ENCODE measurements at places on chromosomes 2 and 18.

DNA sequence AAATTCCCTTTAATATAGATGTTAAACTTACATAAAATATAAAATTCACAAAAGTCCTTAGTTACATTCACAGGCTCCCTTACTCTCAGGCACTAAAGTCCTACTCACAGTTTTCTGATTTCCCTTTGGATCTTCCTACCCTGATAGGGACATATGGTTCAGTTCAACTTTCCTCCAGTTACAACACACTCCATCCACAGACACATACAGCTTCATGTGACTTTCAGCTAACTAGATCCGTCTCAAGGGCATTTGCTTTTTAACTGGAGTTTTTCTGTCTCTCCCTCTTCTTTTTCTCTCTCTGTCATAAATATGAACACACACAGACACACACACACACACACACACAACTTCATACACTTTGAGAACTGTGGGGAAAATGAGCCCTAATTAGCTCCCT, 419.2 kb downstream of the LRP1B start:
- no peak for DNase-seq

DNA sequence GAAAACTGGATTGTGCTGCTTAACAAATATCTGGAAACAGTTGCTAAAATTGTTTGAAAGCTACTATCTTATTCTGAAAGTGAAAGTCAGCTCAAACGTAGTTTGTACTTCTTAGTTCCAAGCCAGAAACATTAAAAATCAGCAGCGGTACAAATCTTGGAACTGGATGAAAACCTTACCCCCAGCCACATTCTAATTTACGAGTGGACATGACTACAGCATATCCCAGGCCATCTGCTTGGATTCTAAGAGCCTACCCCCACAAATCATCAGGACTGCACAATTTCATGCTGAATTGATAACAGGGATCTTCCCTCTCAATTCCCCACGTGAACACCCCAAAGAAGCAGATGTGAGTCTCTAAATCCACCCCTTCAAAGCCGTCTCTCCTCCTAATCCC, 158.7 kb upstream of the NCKAP5 start:
- no peak for DNase-seq

- no peak for DNase-seq
These were observed 189.9 kb downstream of the UBE2E3 start for GRCh38 chr2:181170256-181170655.

DNA sequence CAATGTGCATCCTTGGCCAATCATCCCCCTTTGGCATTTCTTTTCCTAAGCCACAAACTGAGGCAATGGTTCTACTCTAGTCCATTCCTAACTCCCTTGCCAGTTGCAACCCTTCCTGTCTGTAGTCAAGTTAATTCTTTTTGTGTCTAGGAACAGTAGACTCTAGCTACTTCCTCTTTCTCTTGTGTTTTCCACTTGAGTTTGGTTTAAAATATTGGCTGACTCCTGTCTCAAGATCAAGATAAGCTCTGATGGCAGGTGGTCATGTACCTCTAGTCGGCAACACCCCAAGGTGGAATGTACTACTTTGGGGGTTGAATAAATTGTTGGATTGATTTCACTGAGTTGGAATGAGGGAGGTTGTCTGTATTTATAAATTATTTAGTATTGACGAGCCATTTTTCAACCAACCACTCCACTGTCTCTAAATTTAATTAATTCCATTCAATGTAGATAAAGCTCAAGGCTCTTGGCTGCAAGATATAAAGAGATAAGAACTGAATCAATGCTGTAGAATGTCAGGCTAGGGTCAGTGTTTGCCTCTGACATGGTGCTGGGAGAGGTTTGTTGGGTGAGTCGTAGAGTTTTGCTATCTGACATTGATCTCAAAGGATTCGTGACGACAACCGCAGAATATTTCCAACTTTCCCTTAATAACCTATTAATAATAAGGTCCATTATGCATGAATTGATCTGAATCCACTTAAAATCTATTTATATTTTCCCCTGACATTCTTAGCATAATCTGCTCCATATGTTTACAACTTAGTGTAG, 188.7 kb upstream of the APCDD1 start:
- no peak for DNase-seq

DNA sequence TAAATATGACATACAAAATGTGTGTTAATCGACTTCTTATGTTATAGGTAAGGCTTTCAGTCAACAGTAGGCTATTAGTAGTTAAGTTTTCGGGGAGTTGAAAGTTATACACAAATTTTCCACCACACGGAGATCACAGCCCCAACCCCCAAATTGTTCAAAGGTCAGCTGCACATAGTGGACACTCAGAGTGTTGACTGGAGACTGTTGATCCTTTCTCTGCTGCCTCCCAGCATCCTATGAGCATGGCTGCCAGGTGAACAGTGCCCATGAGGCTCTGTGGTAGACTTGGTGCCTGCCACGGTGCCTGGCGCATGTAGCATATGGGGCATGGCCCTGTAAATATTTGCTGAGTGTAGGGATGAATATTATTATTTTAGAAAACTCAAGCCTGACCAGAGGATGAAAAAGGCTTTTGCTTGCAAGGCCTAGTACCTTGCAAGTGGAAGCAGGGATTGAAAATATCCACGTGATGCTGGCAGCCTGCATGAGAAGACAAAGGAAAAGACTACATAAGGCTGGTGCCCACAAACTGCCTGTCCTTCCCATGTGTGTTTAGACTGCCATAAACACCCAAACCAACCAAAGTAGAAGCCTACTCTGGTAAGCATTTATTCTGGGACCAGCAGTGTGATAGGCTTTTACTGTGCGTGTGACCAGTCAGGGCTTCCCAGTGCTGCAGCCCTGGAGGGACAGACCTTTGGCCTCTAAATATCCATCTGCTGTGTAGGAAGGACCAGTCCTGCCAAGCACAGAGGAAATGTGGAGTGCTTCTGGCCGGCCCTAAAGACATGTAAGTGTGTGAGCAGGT, 226.1 kb downstream of the LDLRAD4 start:
- no peak for DNase-seq

- no peak for DNase-seq
These were observed 4.2 kb downstream of the ERMN start for GRCh38 chr2:157321466-157321865.

DNA sequence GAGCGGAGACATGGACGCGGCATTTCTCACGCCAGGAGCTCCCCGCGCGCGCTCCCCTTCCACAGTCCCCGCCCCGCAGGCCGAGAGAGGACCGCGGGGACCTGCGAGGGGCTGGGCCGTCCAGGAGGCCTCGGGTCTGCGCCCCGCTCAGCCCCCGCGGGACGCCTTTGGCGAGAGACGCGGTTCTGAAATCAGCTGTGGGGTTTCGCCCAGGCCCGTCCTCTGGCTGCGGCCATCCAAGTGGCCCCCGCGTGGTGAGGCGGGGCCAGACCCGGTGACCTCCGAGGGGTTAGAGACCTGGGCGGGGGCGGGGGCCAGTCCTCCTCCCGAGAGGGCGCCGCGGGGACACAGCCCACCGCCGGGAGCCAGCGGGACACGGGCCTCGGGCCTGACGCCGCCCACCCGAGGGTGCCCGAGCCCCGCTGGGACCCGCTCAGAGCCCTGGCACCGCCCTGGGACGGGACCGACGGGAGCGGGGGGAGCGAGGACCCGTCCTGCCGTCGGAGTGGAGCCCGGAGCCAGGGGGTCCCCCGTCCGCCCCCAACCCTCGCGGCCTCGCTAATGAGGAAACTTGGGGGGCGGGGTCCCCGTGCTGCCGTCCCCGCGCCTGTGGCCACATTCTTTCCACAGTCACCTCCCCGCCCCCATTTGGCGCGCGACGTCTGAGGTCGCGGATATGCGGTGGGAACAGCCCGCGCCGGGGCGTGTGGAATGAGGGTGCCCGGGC, 6.1 kb upstream of the SALL3 start:
- DNase-seq, result no peak

DNA sequence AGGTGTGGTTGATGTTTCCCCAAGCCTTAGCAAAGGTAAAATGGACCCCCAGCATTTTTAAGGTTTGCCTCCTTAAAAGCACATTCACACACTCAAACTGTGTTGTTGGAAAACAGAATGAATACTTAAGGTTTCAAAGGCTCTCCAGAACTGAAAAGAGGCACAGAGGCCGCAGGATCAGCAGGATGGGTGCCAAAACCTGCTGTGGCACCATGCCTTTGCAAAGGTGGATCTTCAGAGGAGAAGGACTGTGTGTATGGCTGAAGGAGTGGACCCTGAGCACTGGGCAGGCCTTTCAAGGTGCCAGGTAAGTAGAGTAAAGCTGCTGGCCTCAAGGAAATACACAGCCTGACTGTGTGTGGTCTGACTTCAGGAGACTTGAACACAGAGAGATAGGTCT, 127.3 kb downstream of the XRCC5 start:
- DNase-seq, result no peak

DNA sequence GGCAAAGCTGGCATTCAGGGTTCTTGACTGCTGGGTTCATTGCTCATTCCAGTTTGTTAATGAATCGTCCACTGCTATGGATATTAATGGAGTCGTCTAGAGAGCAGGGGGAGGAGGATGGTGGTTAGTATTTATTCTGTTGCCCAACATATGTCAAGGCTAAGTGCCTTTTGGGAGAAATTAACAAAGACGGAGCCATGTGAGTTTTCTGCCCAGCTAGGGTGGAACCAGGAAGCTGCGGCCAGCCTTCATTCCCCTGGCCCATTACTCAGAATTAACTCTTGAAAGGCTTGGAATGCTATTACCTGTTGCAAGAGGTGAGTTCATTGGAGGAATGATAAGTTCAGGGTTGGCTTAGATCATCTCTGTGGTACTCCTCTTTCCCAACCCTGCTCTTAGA, 19.3 kb downstream of the IGFBP2 start:
- DNase-seq, result no peak

DNA sequence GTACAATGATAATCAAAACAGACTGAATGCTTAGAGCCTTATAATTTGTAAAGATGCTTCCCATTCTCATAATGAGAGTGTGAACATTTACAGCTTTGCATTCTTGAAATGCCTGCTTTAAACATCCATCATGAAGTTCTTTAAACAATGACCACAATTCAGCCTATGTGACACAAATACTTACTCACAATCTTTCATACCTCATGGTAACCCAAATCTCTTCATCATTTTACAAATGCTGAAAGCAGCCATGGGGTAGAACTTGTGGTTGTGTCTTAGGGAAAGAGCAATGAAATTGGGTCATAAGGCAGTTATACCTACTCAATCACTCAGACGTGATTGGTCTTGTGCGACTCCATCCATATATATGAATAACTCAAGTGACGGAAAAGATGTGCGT, 140.7 kb downstream of the RND3 start:
- no peak for DNase-seq

GRCh38 chr2:207332480-207333212, 166.9 kb upstream of the KLF7 start:
- no peak for DNase-seq

GRCh38 chr2:12441750-12442475, 274.8 kb upstream of the TRIB2 start:
- DNase-seq, result no peak

- no peak for DNase-seq
These were observed 263.2 kb downstream of the EXOC6B start for GRCh38 chr2:72562451-72563153.

DNA sequence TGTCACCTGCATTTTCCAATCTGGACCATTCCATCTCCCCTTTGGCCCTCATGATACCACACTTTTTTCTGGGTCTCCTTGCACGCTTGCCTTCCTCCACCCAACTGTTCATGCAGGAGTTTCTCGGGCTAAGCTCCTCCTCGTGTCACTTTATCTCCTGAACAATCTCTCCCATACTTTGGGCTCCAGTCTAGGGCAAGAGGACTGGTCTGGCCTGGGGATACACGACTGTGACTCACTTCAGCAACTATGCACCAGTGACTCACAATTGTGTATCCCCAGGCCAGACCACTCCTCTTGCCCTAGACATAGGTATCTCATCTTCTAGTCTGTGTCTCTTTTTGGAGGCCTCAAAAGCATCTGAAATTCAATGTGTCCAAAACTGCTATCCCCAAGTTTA, 149.4 kb upstream of the PTPRM start:
- no peak for DNase-seq

All from SHP77 treated with DMSO at 0.1 percent for 48 hours (cell line).